ENCODE measurements at places on chromosomes 3 and 15.

GRCh38 chr3:172163320-172163719 is 123.9 kb downstream of the FNDC3B start:
- DNase-seq: no peak

DNA sequence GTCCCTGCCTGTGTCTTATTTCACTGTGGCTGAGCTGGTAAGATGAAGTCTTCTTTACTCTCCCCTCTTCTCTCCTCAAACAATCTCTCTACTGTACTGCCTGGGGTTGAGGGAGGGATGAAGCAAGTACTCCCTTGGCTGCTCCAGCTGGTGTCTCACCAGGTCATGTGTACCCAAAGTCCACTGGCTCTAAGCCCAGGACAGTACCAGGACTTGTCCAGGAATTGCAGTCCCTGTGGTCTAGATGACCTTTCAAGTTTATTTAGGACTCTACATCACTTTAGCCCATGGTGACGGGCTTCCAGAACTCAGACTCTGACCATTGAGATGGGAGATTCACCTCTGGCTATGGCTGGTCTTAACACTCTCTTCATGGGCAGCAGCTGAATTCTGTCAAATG is 17.5 kb upstream of the SLC27A2 start:
- DNase-seq: no peak

DNA sequence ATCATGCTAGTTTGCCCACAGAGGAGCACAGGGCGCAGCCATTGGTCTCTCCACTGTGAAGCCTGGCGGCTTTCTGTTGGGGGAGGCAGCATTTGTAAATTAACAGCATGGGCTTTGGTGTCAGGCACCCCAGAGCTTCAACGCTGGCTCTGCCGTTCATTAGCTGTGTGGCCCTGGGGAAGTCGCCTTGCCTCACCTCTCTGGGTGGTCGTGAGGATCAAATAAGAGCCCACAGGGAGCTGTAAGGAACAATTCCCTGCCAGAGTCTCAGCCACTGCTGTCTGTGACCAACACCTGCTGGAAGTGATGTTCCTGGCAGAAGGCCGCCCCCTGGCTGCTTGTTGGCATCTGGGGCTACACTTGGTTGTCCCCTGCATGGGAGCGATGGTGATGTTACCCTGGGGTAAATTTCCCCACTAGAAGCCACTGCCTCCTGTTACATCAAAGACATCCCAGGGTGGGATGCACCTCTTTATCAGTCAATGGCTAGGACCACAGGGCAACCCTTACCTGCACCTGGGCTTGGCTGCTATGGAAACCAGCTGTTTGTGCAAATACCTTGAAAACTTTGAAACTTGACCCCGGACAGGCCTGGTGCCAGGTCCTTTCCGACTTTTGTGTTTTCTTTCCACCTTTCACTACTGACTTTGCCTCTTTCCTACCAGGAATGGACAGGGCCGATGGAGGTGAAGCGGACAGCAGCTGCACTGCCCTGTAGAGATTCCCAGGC is 36.9 kb downstream of the DNASE1L3 start:
- DNase-seq: peak; percentile 47

GRCh38 chr15:90165659-90166489 is 35.3 kb upstream of the SEMA4B start:
- no peak for DNase-seq

DNA sequence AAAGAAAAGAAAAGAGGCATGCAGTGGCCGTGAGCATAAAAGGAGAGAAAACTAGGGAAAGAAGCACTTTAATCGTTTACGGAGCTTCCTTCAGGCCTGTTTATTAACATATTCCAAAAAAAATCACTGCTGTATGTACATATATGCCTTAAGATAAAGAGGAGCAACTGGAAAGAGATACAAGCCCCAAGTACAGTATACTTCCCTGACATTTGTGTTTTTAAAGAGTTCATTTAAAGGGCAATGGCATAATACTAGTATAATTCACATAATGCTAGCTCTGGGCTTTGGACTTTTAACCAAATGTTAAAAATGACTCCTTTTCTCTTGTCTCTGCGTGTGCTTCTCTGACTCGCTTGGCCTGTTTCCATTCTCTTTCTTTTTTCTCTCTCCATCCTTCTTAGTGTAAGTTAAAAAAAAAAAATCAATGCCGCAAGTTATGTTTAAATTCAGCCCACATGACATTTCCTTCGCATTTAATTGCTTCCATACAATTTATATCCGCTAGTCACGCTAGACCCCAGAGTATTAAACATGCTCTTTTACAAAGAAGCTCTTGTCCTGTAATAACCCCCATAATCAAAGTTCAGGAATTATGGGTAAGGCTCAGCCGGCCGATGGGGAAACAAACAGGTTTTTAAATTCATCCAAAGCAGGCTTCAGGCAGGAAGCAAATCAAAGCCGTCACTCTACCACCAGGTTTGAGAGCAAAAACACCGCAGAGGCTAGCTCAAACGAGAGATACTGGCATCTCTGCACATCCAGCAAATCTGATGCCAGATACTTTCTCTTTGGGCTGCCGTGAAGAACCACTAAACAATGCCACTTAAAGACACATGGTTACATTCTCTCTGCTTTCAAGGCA is 19.4 kb downstream of the WWTR1 start:
- no peak for DNase-seq

DNA sequence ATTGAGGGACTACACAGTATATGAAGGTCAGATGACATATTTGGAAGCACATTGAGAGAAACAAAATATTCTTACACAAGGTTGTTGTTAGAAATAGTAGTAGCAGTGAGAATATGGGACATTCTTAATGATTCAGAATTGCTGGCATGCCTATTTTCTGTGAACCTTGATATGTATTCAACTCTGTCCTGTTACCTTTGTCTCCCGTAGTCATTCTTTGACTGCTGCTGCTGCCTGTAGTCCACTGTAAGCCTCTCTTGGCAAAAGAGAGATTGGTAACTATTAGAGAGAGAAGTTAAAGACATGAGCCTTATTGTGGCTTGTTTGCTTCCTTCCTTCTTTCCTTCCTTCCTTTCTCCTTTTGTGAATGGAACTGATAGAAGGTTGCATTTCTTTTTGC is 64.5 kb downstream of the TCF12 start:
- DNase-seq: no peak

GRCh38 chr3:171229173-171229572 is 202.7 kb upstream of the SLC2A2 start:
- DNase-seq: no peak

- DNase-seq: no peak
Measured at GRCh38 chr3:45462522-45463265, 74.3 kb downstream of the LARS2 start.

DNA sequence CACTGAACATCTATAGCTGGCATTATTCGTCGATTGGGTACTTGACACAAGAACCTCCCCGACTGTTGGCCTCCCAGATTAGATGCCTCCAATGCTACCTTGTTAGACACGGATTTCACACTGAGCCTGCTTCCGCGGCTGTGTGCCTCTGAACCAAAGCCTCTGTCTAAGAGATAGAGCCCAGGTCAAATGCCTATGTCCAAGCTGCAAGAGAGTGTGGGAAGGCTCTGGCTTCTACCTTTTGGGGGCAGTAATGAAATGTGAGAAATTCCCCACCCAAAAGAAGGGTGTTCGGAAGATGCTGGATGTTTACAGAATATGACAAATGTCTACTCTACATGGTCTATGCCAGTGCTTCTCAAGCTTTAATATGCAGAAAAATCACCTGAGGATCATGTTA is 2.0 kb upstream of the RPUSD2 start:
- no peak for DNase-seq

GRCh38 chr3:112002096-112002971 is 3.6 kb downstream of the TAGLN3 start:
- no peak for DNase-seq

GRCh38 chr15:74651242-74651741 is 35.7 kb downstream of the CLK3 start:
- DNase-seq: no peak

GRCh38 chr3:196406811-196407470 is 25.3 kb downstream of the UBXN7 start:
- no peak for DNase-seq
